Neural crest cell (in vitro differentiated cells): ENCODE measurements at places on chromosomes 3 and 15.

DNA sequence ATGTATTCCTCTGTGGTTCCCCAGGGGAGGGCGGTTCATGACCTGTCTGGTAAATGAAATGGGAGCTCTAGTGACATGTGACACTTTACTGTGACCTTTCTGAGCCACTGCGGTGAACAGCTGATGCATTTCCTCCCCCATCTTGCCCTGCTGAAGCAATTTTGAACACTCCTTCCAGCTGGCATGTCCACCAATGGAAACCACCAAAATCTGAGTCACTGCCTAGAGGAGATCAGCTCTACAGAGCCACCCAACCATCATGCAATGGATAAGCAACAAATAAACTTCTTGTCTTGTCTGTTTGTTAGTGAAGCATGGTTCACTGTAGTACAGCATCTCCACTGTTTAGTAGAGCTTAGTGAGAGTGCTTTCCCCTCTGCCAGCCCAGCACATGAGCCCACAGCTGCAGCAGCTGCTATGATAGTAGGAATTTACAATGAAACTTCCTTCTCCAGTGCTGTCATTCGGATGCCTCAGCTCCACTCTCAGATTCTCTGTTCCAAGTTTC lies 479.4 kb downstream of the NTRK3 start:
- H3K27me3 ChIP-seq = no peaks in the 10 kb centered on the region
- no peak overlapping the region for H3K27ac ChIP-seq
- no peak for DNase-seq
- no peaks in the 10 kb centered on the region for H3K36me3 ChIP-seq
- peaks cover 9% of the 10 kb centered on the region for H3K4me1 ChIP-seq

- no peak overlapping the region for H3K27ac ChIP-seq
- peaks cover 6% of the 10 kb centered on the region for H3K4me1 ChIP-seq
- DNase-seq = no peak
- no peak overlapping the region for H3K4me3 ChIP-seq
Observed at GRCh38 chr3:32181365-32181764, 57.1 kb upstream of the CMTM8 start.

GRCh38 chr15:87401973-87402372 lies 854.6 kb downstream of the NTRK3 start:
- no peak overlapping the region for H3K27ac ChIP-seq
- H3K4me3 ChIP-seq = no peak overlapping the region
- no peaks in the 10 kb centered on the region for H3K27me3 ChIP-seq
- H3K4me1 ChIP-seq = no peaks in the 10 kb centered on the region

DNA sequence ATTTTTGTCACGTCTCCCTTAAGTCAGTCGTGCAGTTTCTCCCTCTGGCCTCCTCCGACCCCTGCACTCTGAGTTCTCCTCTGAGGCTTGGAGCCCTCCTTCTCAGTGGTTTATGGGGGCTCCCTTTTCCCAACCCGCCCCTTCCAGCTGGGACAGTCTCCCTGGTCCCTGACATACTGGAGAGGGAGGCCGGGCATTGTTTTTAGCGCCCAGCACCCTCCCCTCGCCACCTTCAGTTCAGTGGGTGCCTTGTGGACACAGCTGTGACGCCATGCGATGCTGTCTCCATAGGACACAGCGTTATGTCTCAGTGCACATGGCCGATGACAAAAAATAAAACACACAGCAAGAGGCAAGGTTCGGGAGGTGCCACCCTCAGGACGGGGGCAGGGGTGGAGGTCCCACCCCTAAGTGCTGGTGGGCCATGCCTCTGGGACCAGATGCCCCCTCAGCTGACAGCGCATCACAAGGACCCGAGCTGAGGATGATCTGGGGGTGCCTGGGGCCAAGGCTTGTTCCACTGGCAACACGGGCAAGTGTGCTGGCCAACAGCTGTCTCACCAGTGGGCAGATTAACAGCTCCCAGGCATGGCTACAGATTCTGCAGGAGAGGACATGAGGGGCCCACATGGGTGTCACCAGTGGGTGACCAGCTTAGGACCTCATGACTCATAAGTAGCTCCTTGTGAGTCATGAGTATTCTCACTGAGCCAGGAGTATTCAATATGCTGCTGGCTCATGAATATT lies 81.6 kb downstream of the PLXNA1 start:
- H3K27ac ChIP-seq = peak overlapping the region; percentile 62
- no peak overlapping the region for H3K4me3 ChIP-seq
- H3K36me3 ChIP-seq = no peaks in the 10 kb centered on the region
- H3K4me1 ChIP-seq = no peaks in the 10 kb centered on the region
- DNase-seq = no peak

DNA sequence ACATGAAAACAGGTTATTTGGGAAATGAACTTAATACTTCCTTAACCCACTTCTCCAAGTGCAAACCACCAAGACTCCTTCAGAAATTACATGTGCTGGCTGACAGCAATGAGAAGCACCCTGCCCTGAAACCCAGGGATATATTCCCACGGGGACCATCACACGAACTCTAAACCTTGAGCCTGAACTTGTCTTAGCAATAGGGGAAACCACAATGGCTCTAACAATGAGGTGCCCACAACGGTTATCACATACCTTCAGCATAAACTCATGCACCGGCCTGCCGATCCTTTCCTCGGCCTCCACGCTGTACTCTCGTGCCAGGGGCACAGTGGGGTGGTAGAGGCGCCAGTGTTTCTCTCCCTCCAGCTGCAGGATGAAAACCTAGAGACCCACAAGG lies 13.4 kb downstream of the RIOX2 start:
- peaks cover 12% of the 10 kb centered on the region for H3K4me1 ChIP-seq
- H3K27ac ChIP-seq = no peak overlapping the region
- no peaks in the 10 kb centered on the region for H3K27me3 ChIP-seq
- H3K4me3 ChIP-seq = no peak overlapping the region
- peaks cover 5% of the 10 kb centered on the region for H3K36me3 ChIP-seq

- no peak overlapping the region for H3K27ac ChIP-seq
- H3K36me3 ChIP-seq = no peaks in the 10 kb centered on the region
- no peak for DNase-seq
- H3K27me3 ChIP-seq = peaks cover 2% of the 10 kb centered on the region
Observed at GRCh38 chr15:40048926-40049475, 10.0 kb upstream of the SRP14 start.

- H3K27me3 ChIP-seq = peaks cover 7% of the 10 kb centered on the region
- DNase-seq = no peak
- peaks cover 26% of the 10 kb centered on the region for H3K4me1 ChIP-seq
- no peak overlapping the region for H3K27ac ChIP-seq
Observed at GRCh38 chr3:194384156-194384555, 14.6 kb upstream of the LRRC15 start.

DNA sequence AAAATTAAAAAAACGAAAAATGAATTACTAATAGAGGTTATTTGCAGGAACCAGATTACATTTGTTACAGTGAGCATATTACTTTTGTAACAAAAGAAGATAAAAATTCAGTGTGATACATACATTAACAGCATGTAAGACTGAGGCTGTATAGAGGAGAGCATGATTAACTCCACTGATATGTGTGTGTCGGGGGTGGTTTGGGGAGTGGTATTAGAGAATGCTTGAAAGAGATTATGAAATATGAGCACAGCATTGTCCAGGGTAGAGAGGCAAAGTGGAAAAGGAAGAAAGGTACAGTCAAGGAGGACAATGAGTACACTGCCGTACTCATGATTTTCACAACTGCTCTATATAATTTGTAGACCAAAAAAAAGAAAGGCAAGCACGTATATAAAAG lies 62.9 kb upstream of the LRRFIP2 start:
- no peaks in the 10 kb centered on the region for H3K36me3 ChIP-seq
- no peaks in the 10 kb centered on the region for H3K27me3 ChIP-seq
- no peak for DNase-seq

DNA sequence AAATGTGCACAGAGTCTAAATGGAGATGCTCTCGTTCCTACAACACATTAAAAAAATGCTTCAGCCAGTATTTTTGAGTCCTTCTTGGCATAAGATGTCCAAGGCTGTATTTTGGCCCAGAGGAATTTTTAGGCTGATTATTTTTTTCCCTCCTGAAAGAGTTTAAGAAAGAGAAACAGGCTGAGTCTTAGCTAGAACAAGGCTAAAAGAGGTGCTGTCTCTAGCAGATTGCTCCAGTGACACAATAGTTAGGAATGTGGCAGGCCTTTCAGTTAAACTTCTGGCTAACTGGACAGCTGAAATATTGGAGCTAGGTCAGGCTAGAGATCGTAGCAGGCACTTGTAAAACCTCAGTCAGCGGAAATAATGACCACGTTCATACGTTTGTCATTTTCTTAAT lies 271.4 kb upstream of the RARB start:
- no peaks in the 10 kb centered on the region for H3K36me3 ChIP-seq
- H3K4me1 ChIP-seq = peaks cover 76% of the 10 kb centered on the region
- H3K27me3 ChIP-seq = no peaks in the 10 kb centered on the region
- peak overlapping the region; percentile 96 for H3K27ac ChIP-seq
- DNase-seq = no peak
- H3K4me3 ChIP-seq = peak overlapping the region; percentile 79

GRCh38 chr3:7506606-7507180 lies 645.8 kb downstream of the GRM7 start:
- no peaks in the 10 kb centered on the region for H3K27me3 ChIP-seq
- no peaks in the 10 kb centered on the region for H3K36me3 ChIP-seq
- no peak overlapping the region for H3K4me3 ChIP-seq
- DNase-seq = no peak
- H3K27ac ChIP-seq = no peak overlapping the region
- H3K4me1 ChIP-seq = peaks cover 6% of the 10 kb centered on the region

DNA sequence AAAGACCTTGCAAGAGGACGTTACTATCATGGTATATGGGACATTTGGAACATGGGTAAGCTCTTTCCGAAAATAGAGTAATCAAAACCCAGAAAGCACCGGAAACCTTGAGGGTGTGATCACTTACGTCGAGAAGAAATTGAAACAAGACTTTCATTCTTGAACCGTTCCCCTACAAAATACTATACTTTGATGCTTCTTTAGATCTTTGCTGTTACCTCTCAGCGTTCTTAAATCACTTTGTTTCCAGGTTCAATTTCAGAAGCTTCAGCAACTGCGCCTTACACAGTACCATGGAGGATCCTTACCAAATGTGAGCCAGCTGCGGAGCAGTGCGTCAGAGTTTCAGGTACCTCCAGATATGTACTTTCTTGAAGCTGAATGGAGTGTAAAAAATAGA lies 10.1 kb downstream of the CRTC3 start:
- no peak overlapping the region for H3K4me3 ChIP-seq
- peaks cover 10% of the 10 kb centered on the region for H3K36me3 ChIP-seq
- DNase-seq = no peak
- H3K27me3 ChIP-seq = no peaks in the 10 kb centered on the region

- DNase-seq = no peak
- no peaks in the 10 kb centered on the region for H3K36me3 ChIP-seq
- no peaks in the 10 kb centered on the region for H3K27me3 ChIP-seq
- H3K4me3 ChIP-seq = no peak overlapping the region
- peaks cover 12% of the 10 kb centered on the region for H3K4me1 ChIP-seq
Observed at GRCh38 chr3:105791919-105792786, 76.7 kb downstream of the CBLB start.

DNA sequence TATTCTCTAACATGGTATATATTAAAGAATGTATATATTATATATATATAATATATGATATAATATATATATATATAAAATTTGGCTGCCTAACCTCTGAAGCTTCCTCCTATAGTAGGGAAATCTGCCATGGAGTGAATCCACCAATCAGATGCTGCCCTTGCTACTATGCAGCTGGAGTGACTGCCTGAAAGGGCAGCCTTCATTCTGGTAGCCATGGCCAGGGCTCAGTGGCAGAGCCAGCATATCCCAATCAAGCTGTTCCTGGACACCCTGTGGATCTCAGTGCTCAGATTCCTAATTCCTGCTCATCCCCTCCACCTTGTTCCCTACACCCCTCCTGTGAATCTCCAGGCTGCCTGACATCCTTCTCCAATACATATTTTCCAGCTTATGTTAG lies 2.2 kb upstream of the SH3GL3 start:
- DNase-seq = no peak
- H3K4me3 ChIP-seq = peak overlapping the region; percentile 68

- no peak overlapping the region for H3K4me3 ChIP-seq
- H3K27me3 ChIP-seq = peaks cover 27% of the 10 kb centered on the region
- no peak for DNase-seq
- H3K27ac ChIP-seq = no peak overlapping the region
Observed at GRCh38 chr3:126291537-126291936, 65.7 kb downstream of the KLF15 start.

- no peak overlapping the region for H3K27ac ChIP-seq
- H3K36me3 ChIP-seq = peaks cover 2% of the 10 kb centered on the region
- H3K27me3 ChIP-seq = no peaks in the 10 kb centered on the region
Observed at GRCh38 chr3:126208606-126209256, 28.3 kb upstream of the ALDH1L1 start.

GRCh38 chr3:106206146-106206545 lies 337.3 kb upstream of the CBLB start:
- no peaks in the 10 kb centered on the region for H3K36me3 ChIP-seq
- no peak overlapping the region for H3K4me3 ChIP-seq
- no peak overlapping the region for H3K27ac ChIP-seq
- no peak for DNase-seq

- H3K4me3 ChIP-seq = no peak overlapping the region
- peaks cover 37% of the 10 kb centered on the region for H3K4me1 ChIP-seq
- no peak overlapping the region for H3K27ac ChIP-seq
- DNase-seq = no peak
Observed at GRCh38 chr15:31271711-31272557, 54.7 kb upstream of the KLF13 start.

GRCh38 chr15:101171954-101172353 lies 79.9 kb downstream of the CHSY1 start:
- H3K4me1 ChIP-seq = peaks cover 33% of the 10 kb centered on the region
- DNase-seq = no peak
- no peaks in the 10 kb centered on the region for H3K27me3 ChIP-seq
- no peak overlapping the region for H3K4me3 ChIP-seq
- H3K27ac ChIP-seq = no peak overlapping the region
- peaks cover 17% of the 10 kb centered on the region for H3K36me3 ChIP-seq

GRCh38 chr3:178127221-178127620 lies 409.0 kb upstream of the KCNMB2 start:
- no peaks in the 10 kb centered on the region for H3K4me1 ChIP-seq
- H3K27ac ChIP-seq = no peak overlapping the region
- DNase-seq = no peak
- no peak overlapping the region for H3K4me3 ChIP-seq
- no peaks in the 10 kb centered on the region for H3K36me3 ChIP-seq
- no peaks in the 10 kb centered on the region for H3K27me3 ChIP-seq

GRCh38 chr3:118990823-118991560 lies 43.7 kb downstream of the IGSF11 start:
- peaks cover 48% of the 10 kb centered on the region for H3K4me1 ChIP-seq
- H3K36me3 ChIP-seq = no peaks in the 10 kb centered on the region
- H3K27me3 ChIP-seq = no peaks in the 10 kb centered on the region
- DNase-seq = no peak
- H3K27ac ChIP-seq = peak overlapping the region; percentile 93

GRCh38 chr3:23831517-23832394 lies 26.0 kb downstream of the UBE2E1 start:
- H3K27me3 ChIP-seq = no peaks in the 10 kb centered on the region
- H3K27ac ChIP-seq = no peak overlapping the region
- H3K4me3 ChIP-seq = no peak overlapping the region
- no peaks in the 10 kb centered on the region for H3K36me3 ChIP-seq
